ENCODE measurements at places on chromosomes 11 and 22. TPM values are rescaled to one million over a fixed set of nuclear protein-coding genes. Genes with fewer than 3 reads are reported as not detected.

GRCh38 chr22:30968015-30968923, at the start of gene MORC2:
Gene MORC2 (minus strand): TSS chr22:30968774. CDS start chr22:30967889, 885 bp downstream.
- peak; percentile 75 for DNase-seq

- no peak for DNase-seq
Observed at GRCh38 chr22:26168939-26169314, 335 bp upstream of the SEZ6L start.

The NLRP6 gene
- 2.1 TPM for total RNA-seq

DNA sequence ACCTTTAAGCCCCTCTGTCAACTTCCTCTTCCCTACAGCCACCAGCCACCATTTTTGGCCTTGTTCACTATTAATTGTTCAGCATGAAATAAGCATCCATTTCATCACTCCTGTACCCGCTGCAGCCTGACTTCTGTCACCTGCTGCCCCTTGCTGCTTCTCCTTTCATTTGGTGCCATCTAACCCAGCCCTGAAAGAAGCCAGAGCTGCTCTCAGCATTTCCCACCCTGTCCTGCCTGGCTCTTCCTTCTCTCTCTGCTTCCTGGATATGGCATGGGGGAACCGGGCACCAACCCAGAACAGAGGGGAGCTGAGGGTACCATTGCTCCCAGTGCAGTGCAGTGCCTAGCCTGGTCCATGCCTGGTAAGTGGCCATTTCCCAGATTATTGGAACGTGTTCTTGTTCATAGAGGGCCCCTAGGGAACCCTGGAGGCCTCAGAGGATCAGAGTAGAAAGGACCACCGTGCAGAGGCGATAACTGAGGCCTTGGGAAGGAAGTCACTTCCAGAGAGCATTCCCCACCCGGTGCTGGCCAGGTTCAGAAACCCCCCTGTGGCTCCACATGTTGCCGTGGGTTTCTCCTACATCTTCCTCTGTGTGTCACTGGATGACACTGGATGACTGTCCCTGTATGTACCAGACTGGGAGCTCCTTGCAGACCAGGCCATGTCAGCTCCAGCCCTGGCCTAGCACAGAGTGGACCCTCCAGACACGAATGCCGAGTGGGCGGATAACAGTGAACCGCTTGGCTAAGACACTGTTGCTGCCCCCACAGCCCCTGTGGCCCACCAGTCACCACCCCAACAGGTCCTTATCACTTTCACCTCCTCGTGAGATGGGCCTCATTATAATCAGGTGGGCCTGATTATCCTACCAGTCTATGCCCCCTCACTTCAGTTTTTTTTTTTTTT, 4.7 kb downstream of the YDJC start:
- no peak for DNase-seq

DNA sequence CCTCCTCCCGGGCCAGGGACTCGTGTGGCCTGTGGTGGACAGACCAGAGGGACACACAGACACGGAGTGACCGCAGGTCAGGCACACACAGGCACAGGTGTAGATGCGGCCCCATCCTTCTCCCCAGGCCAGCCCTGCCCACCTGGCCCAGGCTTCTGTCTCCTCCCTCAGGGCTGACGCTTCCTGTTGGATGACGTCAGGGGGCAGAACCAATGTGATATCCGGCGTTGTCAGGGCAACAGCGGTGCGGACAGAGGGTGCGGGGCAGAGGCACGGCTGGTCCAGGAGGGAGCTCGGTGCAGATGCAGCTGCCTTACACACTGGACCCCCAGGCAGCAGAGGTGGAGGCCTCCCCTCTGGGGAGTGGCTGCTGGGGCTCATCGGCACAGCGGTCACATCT, 2.9 kb upstream of the TUBGCP6 start:
- DNase-seq: peak; percentile 77

- DNase-seq: no peak
Observed at GRCh38 chr11:88352139-88352538, 14.6 kb upstream of the CTSC start.
